ENCODE measurements at places on chromosomes 6 and 20. TPM values are rescaled to one million over a fixed set of nuclear protein-coding genes. Genes with fewer than 3 reads are reported as not detected.

SPEF1 gene
- 0.05 TPM for total RNA-seq

CDH4 gene
- total RNA-seq: 0.61 TPM

DNA sequence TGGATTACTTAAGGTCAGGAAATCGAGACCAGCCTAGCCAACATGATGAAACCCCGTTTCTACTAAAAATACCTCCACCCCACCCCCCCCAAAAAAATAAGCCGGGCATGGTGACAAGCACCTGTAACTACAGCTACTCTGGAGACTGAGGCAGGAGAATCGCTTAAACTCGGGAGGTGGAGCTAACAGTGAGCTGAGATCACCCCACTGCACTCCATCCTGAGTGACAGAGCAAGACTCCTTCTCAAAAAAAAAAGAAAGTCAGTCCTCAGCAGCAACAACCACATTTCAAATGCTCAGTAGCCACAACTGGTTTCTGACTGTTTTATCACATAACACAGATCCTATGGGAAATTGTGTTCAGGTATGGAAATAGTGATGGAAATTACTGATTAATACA is 135.3 kb downstream of the HFE start:
- peak; percentile 78 for DNase-seq

DNA sequence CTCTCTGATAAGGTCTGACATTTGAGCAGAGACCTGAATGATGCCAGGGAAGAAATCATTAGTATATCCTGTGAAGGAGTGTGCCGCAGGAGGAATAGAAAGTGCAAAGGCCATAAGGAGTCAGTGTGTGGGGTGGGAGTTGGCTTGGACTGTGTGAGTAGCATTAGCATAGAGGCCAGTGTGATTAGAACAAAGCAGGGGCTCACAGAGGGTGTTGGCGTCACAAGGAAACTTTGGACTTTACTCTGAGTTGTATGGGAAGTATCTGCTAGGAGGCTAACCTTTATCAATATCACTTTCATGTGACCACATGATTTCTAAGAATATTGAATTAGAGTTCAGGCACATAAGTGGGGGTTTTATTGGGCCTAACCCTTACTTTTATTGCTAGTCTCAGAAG is 12.1 kb downstream of the TMEM200A start:
- DNase-seq: no peak

- DNase-seq: no peak
Observed at GRCh38 chr6:87848616-87849015, 146.6 kb upstream of the AKIRIN2 start.

- DNase-seq: no peak
Observed at GRCh38 chr6:165842281-165842936, 179.4 kb upstream of the PDE10A start.
